ENCODE measurements at places on chromosomes 13 and 19.

DNA sequence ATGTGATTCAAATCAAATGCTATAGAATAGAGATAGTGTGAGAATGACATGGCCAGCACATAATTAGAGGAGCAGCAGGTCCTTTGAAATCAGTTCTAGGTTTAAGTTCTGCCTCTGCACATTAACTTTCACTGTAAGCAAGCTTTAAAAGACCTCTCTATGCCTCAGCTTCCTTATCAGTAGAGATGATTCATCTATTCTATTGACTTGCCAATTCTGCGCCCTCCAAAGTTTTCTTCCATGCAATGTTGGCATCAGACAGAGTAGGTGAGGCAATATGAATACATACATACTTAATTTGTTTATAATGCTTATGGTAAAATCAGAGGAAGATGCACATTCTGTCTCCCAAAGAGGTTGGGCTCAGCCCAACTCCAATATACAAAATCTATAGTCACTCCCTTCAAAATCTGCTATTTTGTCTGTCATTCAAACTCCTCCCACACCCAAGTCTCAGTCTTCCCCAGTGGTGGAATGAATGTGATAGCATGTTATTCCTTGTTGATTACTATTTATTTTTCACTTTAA is 525.5 kb downstream of the RFC3 start:
- DNase-seq, result peak; percentile 51

DNA sequence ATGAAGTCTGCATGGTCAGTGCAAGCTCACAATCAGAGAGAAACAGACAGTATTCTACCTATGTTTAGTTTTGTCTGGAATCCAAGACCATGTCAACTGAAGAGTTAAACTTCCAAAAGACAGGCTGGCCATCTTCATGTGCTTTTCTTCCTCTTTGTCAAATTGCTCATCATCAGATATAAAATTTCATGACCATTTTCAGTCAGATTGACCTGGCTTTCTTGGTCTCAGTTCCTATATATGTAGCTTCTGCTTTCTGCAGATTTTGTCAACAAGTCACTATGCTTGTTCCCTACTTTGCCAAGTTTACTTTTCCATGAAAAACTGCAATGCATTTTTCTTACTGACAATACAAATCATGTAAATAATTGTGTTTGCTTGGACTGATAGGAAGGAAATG is 13.9 kb downstream of the SLC46A3 start:
- DNase-seq, result no peak

DNA sequence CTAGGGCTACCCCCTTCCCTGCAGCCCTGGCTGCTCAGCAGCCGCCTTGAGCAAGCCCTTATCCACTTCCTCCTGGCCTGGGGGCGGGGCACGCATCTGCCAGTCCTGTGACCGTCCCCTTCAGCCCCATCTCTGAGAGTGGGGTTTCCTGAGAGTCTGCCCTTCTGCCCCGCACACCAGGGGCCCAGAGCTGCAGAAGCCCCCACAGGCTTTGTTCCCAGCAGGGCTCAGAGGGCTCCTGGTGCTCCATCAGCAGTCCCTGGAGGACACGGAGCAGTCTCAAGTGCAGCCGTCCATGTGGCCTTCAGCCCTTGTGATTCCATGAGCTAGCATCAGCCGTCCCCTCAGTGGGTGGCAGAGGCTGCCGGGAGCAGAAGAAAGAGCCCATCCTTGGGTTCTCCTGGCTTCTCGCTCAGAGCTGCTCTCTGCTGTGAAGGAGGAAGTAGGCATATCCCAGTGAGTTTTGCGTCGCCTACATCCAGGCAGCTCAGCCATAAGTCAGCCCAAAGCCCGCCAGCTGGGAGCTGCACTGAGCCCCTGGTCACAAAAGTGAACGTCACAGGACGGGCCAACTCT is 16.3 kb downstream of the MYO9B start:
- DNase-seq, result no peak

- DNase-seq, result peak; percentile 70
Measured at GRCh38 chr19:4456843-4457653, 546 bp downstream of the UBXN6 start.

- no peak for DNase-seq
Measured at GRCh38 chr19:51921949-51922348, 5.3 kb upstream of the ZNF613 start.

DNA sequence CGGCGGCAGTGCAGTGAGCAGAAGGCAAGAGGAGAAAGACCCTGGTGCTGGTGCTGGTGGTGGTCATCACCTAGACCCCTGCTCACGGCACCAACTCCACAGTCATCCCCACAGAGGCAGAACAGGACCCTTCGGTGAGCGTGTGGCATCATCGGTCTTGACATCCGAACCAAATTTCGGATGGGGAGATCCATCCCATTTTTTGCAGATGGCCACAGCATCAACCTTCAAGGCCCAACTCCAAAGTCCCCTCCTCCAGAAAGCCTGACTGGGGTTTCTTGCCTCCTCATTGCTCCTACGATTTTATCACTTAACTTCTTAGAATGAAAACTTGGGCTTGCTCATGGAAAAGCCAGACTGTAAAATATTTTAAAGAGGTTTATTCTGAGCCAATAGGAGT is 8.7 kb upstream of the KLK12 start:
- no peak for DNase-seq

DNA sequence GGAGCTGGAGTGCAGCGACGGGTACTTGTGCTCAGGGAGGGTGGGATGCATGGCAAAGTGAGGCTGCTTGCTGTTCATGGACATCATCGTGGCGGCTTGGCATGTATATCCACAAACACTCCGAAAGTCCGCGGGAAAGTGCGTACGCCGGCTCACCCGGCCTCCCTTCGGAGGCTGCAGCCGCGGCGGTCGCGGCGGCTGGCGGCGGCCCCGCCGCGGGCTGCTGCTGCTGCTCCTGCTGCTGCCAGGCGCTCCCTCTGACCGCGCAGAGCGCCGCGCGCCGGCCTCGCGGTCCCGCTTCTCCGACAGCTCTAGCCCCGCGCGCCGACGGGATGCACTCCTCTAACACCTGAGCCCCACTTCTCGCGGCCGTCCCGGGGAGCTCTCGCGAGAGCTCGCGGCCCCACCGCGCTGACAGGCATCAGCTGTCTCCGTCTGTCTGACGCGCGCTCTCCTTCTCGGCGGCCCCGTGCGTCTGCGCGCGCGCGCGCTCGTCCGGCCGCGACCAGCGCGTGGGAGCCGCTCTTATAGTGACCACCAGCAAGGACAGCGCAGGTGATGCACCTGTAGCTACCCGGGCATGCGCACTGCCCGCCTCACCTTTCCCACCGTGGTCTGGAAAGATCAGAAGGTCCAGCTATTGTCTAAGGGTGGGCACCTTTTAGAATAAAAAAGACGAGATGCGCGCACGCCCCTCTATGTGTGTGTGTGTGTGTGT is at the start of gene POU4F1:
Gene POU4F1 (minus strand): TSS at position 313 of the 718 bp plus-strand sequence. CDS start 226 bp downstream, at position 87.
- peak; percentile 29 for DNase-seq

DNA sequence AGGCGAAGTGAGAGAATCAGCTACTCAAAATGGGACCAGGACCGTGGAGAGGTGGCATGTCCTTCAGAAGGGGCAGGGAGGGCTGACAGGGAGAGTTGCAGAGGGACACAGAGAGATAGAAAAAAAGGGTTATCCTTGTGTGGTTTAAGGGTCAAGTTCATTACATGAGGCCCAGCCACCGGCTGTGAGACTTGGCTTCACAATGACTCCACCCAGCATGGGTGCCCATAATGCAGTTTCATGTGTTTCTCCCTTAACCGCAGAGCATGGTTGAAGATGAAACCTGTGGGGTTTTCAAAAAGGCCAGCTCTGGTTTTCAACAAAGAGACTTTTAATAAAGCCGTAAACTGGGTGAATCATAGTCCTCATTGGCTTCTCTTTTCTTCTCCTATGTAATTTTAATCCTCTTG is 164.6 kb downstream of the KLF5 start:
- no peak for DNase-seq
